Lower lobe of right lung (tissue), 2 donors: ENCODE measurements at places on chromosomes 16 and 17. TPM values are rescaled to one million over a fixed set of nuclear protein-coding genes. Genes with fewer than 3 reads are reported as not detected.

- no peak for DNase-seq
Observed at GRCh38 chr17:44769230-44769629, 10.4 kb downstream of the ADAM11 start.

DNA sequence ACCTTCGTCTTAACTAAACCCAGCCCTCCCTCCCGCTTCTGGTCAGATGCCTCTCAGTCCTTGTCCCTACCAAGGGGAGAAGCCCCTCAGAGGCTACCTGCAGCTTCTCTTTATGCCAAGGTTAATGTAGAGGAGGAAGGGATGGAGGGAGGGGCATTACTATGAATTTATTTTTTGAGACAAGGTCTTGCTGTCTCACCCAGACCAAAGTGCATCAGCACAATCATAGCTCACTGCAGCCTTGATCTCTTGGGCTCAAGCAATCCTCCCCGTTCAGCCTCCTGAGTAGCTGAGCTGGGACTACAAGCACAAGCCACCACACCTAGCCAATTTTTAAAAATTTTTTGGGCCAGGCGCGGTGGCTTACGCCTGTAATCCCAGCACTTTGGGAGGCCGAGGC, 15.3 kb downstream of the EPOP start:
- no peak for DNase-seq

- DNase-seq, result no peak
Observed at GRCh38 chr17:78117027-78117981, 11.3 kb downstream of the TMC6 start.

DNA sequence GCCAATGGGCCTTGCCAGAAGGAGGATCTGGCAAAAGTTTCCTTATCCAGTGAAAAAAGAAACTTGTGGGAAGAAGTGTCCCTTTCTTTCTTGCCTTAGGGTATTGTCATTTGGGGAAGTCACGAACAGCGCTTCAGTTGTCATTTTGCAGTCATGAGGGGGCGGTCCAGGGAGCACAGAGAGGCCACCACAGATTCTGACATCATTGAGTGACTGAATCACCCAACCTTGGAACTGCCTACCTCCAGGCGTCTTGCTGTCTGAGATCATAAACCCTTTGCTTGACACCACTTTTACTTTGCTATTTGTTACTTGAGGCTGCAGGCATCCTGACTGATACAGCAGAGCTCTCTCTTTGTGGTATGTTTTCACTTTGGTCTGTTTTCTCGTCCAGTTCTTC, 3.1 kb upstream of the WSCD1 start:
- no peak for DNase-seq

DNA sequence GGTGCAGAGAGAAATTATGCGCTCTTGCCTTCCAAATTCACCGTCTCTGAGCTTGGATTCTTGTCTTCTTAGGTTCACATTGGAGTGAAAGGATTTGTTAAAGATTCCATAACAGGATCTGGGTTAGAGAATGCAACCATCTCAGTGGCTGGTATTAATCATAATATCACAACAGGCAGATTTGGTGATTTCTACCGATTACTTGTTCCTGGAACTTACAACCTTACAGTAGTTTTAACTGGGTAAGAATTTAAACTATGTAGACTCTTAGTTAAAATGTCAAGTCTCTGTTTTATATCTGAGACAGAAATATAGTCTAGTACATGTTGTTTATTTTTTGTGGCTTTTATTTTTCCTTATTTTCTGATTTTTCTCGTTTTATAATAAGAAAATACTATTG, 42.9 kb downstream of the CPD start:
- DNase-seq, result no peak

DNA sequence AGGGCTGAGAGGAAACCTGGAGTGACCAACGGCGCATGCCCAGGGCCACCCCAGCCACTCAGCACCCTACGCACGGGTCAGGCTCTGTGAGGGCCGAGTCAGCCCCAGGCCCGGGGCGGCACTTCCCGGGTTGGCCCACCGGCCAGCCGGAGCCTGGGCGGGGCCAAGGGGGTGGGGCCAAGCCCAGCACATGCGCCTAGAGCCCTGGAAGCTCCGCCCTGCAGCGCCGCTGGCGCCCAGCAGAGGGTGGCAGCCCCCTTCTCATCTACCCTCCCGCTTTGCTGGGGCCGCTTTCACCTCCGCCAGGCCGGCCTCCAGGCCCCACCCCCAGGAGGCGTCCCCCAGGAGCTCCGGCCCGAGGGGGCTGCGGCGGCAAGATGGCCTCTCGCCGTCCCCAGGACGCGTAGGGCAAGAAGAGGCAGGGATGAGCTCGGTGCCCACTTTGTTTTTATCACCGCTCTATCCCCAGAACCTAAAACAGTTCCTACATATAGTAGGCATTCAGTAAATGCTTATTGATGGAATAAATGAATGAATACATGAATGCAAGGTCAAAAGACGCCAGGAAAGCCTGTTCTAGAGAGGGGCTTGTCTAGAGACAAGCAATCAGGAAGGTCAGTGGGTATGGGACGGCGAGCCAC, 31.3 kb downstream of the MYO18A start:
- peak; percentile 96 for DNase-seq

DNA sequence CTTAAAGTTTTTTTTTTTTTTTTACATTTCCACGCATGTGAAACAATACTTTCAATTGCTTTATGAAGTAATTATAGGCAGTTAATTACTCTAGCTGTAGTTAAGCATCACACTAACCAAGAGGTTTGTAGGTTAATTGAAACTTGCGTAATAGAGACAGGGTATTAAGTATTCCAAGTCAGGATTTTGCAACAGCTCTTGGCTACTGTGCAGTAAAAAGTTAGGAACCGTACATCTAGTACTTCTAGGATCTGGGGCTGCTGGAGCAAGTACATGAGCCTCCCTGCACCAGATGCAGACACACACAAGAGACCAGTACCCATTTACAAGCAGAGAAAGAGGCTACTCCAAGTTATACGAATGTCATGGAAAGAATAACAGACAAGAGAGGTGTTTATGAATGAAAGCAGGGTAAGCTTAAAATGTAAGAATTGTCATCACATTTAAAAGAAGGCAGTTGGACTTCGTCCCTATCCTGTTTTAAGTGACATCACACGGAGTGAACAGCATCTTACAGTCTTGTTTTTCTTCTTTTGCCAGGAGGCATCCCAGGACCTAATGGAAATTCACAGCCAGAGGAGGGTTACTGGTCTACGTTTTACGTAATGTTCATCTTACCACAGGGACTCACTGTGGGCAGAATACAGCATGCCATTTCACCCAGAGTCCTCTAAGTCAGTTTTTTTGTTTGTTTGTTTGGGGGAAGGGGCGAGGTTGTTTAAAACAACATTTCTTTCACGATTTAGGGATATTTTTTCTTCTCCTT, 379.6 kb upstream of the PSMD7 start:
- DNase-seq, result no peak

GRCh38 chr17:31060791-31061550, 33.8 kb upstream of the NF1 start:
- no peak for DNase-seq

- DNase-seq, result no peak
Observed at GRCh38 chr17:50108556-50108955, 13.4 kb downstream of the PDK2 start.

DNA sequence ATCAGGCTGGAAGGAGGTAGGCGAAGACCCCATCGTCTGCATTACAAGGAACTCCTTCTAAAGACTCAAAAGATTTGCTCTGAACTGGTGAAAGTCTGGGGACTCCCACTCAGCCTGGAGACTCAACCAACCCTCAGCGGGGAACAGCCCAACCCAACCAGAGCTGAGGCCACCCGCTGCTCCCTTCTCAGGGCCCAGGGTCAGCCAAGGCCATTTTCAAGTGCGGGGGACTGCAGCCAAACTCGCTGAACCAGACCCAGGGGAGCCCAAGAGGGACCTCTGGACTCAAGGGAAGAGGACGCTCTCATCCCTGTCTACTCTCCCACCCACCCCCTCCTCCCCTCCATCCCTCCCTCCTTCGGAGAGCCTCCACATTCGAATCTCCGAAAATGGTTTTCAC, 24.1 kb downstream of the XYLT1 start:
- DNase-seq, result no peak

DNA sequence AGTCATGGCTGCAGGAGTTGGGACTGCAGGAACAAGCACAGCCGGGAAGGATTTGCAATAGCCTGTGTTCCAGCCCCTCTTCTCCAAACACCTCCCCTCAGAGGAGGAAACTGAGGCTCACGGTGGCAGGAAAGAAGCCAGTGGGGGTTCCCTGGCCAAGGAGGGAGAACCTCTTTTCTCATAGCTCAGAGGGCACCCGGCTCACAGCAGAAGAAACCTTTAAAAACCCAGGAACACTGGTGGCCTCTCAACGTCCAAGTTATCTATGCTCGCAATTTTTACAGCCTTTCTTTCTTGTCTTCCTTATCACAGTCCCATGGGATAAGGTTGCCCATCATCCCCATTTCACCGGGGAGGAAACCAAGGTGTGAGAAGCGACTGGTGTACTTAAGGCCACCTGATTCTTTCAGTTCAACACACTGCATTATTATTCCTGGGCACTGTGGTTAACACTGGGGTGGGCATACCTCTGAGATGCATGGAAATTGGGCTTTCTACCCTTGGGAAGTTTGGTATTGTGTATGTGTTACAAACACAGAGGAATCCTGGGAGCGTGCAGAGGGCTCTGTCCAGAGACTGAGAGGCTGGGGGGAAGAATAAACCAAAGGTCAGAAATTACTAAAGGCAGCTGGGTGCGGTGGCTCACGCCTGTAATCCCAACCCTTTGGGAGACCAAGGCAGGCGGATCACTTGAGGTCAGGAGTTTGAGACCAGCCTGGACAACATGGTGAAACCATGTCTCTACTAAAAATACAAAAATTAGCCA, 791 bp upstream of the ZNF629 start:
- no peak for DNase-seq

DNA sequence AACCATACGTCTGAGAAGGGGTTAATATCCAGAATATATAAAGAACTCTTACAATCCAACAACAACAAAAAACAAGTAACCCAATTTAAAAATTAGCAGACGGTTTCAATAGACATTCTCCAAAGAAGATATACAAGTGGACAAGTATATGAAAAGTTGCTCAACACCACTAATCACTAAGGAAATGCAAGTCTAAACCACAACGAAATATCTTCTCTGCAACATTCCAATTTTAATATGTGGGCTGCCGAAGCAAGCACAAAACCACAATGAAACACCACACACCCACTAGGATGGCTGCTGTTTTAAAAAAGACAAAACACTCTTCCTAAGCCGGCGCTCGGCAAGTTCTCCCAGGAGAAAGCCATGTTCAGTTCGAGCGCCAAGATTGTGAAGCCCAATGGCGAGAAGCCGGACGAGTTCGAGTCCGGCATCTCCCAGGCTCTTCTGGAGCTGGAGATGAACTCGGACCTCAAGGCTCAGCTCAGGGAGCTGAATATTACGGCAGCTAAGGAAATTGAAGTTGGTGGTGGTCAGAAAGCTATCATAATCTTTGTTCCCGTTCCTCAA, 5.9 kb upstream of the SLC13A2 start:
- DNase-seq, result no peak

GRCh38 chr17:20235747-20236146, 226.6 kb downstream of the SPECC1 start:
- DNase-seq, result no peak

DNA sequence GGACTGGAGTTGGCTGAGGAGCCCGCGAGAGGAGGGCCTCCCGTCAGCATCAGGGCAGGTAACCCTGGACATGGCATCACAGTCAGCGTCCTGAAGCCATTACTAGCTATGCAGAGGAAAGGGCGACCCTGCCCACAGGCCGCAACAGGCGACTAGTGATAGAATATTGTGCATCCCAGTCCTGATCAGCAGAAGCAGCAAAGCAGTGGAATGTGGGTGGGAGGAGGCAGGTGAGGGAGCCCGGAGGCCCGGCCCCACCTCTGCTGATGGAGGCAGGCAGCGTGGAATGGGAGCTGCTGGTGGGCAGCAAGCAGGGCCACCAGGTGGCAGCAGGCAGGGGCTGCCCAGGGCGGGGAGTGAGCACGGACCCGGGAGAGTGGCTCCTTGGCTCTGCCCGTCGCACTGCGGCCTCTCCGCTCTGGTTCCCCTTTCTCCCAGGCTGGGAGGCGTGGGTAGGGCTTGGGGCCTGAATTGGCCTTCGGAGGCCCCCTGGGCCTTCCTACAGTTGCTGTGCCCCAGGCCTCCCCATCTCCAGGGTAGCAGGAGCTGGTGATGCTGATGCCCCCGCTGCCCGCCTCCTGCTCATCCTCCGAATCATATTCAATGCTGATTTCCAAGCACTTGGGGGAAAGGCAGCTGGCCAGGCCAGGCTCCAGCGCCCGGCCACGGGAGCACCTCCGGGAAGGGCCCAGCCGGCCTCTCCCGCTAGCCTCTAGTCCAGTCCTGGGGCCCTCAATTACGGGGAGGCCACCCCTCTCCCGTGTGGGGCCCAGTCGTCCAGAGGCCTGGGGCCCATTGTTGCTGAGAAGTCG, 20.2 kb downstream of the TSPOAP1 start:
- DNase-seq, result no peak

- peak; percentile 79 for DNase-seq
Observed at GRCh38 chr17:64001763-64002529, 3.8 kb downstream of the PRR29 start.

- peak; percentile 92 for DNase-seq
Observed at GRCh38 chr17:47889734-47890529, 6.1 kb upstream of the SP2 start.

DNA sequence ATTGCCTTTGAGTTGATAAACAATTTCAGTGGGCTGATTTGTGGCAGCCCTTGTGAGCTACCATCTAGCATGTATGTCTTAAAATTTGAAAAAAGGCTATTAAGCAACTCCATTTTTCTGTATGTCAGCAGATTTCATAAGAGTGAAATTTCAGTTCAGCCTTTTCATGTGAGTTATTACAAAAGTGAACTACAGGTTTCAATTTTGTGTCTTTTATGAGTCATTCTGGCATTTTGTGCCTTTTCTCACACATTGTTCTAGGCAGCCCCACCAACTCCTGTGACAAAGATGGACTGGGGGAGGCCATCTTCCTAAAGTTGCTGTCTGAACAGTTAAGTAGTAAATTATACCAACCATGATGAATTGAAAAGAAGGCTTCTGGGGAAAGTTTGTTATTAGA, 52.1 kb downstream of the USP10 start:
- DNase-seq, result no peak

GRCh38 chr17:20920815-20921199, 122.0 kb downstream of the USP22 start:
- DNase-seq, result no peak

DNA sequence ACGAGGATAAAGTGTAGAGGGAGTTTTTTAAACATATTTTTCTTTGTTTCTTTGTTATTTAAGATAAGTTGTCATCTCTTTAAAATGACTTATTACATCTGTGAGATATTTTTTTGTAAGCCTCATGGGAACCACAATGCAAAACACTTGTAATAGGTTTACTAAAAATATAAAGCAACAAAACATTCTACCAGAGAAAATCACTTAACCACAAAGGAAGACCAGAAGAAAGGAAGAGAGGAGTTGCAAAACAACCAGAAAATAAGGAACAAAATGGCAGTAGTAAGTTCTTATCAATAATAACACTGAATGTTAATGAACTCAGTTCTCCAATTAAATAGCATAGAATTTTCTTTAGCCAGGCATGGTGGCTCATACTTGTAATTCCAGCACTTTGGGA, 22.9 kb downstream of the DHRS7B start:
- no peak for DNase-seq

- DNase-seq, result no peak
Observed at GRCh38 chr17:67050066-67050465, 5.7 kb downstream of the CACNG1 start.

GRCh38 chr17:49990331-49990730, 4.7 kb downstream of the DLX3 start:
- no peak for DNase-seq

- DNase-seq, result no peak
Observed at GRCh38 chr16:87000001-87000400, 317.2 kb downstream of the C16orf95 start.

Gene SLFN14
- 0.59 TPM for total RNA-seq

Gene FOXL1
- total RNA-seq, result 0.83 TPM

Gene ZNF267
- 17.0 TPM for total RNA-seq

Gene VAT1L
- 0.38 TPM for total RNA-seq

Gene SPHK1
- 8.2 TPM for total RNA-seq

Gene CFAP119
- total RNA-seq, result 11.1 TPM
